ENCODE measurements at places on chromosomes 5 and 9.

- no peak for DNase-seq
Measured at GRCh38 chr9:13002740-13003139, 227.9 kb downstream of the LURAP1L start.

GRCh38 chr5:132750471-132751230 lies 3.4 kb downstream of the CCNI2 start:
- DNase-seq = no peak

GRCh38 chr5:132050136-132050535 lies 10.3 kb upstream of the IL3 start:
- no peak for DNase-seq

- no peak for DNase-seq
Measured at GRCh38 chr9:120327322-120327721, 252.6 kb downstream of the CDK5RAP2 start.

DNA sequence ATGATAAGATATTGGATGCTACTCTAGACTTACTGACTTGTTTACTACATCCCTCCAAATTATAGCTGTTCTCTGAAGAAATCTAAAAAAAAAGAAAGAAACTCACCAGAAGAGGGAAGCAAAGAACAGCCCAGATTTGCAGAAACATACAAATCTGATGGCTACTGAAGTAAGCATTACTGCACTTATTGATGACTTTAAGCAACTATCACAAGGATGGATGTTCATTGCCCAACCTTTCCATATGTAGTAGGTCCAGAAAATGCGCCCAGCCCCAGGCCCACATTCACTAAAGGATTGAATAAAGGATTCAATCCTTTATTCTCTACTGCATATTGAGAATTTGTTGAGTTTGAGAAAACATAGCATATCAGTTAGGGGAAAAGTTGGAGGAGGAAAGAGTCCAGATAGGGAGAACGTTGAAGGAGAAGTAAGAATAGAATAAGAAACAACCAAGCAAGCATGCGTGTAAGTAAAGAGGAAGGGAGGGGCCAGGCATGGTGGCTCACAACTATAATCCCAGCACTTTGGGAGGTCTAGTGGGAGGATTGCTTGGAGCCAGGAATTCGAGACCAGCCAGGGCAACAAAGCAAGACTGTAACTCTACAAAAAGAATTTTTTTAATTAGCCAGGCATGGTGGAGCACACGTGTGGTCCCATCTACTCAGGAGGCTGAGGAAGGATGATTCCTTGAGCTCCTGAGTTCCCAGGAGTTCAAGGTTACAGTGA lies 33.8 kb upstream of the DTWD2 start:
- no peak for DNase-seq

- no peak for DNase-seq
Measured at GRCh38 chr5:157747173-157747740, 3.7 kb downstream of the LSM11 start.

DNA sequence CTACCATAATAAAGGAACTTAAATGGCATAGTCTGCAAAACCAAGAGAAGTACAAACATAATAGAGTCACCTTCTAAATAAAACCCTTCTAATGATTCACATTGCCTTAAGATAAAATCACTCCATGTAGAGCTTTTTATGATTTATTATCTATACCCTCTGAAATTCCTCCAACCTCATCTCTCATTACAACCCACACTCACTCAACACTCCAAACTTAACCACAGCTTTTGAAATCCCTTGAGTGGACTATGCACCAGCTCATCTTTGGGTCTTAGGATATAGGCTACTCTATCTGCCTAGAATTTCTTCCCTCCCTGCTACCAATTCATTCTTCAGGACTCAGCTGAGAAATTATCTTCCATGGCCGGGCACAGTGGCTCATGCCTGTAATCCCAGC lies 122.5 kb downstream of the CETN3 start:
- no peak for DNase-seq

DNA sequence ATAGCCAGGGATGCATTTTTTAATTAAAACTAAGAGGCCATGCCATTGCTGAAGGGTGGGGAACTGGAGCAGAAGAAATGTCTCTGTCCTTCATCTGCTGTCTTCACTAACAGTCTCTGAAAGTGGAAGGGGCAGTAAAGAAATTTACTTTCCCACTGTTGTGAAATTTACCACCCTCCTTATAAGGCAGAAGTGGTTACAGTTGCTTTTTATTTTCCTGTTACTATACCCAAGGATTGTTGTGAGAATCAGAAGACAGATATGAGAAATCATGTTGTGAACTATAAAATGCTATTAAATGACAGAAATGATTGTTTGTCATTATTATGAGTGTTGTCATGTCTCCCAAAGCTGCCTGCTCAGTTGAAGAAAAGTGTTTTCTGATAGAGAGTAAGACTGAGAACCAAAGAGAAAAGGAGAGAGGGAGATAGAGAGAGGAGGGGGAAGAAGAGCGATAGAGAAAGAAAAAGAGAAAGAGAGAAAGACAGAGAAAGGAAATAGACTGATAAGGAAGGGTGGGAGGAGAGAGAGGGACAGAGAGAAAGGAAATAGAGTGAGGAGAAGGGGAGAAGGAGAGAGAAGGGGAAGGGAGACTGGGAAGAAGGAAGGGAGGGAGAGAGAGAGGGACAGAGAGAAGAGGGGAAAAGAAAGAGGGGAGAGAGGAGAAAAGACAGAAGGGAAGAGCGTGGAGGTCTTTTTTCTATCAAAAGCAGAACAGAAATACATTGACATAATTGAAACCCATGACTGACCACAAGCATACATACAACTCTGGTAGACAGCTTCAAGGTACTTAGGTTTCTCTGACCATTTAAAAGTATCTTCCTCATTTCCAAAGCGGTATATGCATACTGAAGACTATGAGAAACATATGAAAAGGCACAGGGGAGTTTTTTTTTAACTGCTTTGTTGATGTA lies 22.5 kb downstream of the SEC61B start:
- DNase-seq = peak; percentile 52

- DNase-seq = no peak
Measured at GRCh38 chr5:129803403-129803802, 55.5 kb downstream of the MINAR2 start.

- no peak for DNase-seq
Measured at GRCh38 chr5:137880313-137880712, 8.9 kb upstream of the PKD2L2 start.

GRCh38 chr9:136719195-136719880 lies 7.0 kb downstream of the DIPK1B start:
- DNase-seq = no peak

DNA sequence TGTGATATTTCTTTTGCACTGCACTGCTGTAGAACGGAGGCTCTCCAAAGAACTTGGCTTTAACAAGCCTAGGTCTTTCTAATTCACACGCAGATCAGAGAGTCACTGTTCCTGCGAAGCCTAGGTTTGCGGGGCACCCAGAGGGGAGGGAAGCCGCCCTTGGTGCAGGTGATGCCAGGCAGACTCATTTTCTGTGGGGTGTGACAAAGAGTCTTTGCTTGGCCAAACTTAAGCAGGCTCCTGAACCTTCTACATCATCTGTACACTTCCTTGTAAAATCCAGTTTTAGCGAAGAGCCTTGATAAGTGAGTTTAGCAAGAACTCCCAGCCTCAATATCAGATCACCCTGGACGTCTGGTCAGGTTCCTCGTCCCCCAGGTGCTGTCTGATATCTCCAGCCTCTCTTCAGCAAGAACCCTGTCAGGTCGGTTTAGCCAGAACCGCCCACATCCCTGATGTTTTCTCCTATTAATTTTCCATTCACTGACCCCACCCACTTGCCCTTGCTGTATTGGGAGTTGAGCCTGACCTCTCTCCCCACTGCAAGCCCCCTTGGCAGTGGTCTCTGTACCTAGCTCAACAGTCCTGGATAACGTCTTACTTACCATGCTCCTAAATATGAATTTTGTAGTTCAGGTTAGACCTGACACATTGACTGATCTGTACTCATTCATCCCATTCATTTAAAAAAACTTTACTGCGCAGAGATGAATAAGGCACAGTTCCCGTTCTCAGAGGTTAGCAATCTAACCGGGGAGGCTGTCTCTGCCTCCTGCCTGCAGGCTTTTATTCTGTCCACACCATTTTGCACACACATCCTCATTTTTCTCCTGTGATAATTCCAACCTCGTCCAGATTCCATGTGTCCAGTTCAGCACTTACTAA lies 880 bp upstream of the UBAC1 start:
- DNase-seq = no peak

- no peak for DNase-seq
Measured at GRCh38 chr9:14351221-14351836, 37.4 kb upstream of the NFIB start.

DNA sequence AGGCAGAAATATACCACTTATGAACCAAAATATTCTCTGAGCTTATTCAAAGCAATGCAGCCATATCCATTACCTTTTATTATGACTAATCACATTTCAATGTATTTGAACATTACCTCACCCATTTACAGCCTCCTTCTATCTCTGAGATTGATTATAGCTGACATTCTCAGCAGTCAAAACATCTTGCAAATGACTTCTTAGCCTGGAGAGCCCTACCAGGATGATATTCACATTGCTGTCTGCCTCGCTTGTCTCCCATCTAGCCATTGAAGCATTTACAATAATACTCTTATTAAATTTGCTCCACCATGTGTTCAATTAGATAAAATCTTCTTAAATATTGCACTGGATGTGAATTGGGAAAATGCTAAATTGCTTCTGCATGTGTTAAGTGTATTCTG lies 1879.9 kb upstream of the ACO1 start:
- DNase-seq = no peak

DNA sequence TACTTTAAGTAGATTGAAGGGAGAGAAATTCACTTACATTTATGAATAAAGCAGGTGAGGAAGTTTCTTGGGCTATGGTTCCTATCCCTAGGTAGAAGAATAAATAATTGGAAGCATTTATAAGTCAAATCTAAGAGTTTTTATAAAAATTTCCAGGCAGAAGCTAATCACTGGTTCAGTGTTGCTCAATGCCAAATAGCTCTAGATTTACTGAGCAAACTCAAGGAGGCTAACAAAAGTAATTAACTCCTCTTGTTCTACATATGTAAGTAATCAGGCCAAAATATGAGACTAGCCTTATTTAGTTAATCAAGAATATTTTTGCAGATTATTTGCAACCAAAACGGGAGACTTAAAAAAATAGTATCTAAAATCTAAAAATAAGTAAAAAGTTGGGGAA lies 472.3 kb downstream of the PLK2 start:
- DNase-seq = no peak

DNA sequence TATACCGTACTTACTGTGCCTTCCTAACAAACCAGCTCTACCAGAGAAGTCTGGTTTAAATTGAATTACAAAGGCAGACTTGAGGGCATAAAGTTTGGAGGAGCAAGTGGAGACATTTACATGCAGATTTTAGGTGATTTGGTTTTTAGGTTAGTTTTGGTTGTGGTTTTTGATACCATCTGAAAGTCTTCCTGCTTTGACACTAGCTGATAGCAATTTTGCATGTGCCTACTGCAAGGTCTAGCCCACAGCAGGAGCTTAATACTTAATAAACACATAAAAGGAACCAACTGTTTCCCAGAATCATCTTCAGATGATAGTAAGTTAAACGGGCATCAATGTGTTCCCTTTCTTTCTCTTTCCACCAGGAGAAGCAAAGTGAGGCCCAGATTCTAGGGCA lies 3.4 kb upstream of the ESM1 start:
- no peak for DNase-seq

- no peak for DNase-seq
Measured at GRCh38 chr5:147061431-147061830, 173.4 kb upstream of the STK32A start.

DNA sequence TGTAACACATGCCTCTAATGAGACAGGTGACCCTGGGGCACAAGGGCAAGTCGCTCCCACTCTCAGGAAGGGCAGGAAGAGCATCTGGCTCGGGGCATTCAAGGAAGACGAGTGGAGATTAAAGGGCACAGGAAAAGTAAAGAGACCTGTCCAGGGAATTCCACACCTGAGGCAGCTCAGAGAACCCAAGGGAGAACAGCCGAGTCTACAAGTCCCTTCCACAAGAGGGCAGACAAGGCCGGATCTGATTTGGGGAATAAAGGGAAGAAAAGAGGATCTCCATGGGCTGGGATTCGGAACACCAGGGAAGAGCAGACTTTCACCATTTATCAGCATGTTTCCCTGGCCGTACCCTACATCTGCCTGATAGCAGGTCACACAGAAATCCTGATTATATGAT lies 28.1 kb downstream of the GPX3 start:
- no peak for DNase-seq

DNA sequence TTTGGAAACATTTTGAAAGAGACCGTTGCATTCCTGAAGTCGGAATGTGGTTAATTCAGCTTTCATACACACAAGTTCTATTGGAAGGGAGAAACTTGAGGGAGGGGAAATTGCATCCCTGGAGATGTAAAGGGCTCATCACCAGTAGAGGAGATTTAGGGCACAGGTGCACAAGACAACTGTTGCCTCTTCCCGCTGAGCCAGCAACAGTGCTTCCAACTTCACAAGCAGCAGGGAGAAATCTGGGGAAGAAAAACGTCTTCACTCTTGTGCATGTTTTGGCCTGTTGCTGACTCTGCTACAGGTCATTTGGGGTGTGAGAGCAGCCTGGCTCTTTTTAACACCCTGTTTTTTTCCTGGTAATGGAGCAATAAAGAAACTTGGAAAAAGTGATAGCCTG lies 277.9 kb downstream of the GAS1 start:
- DNase-seq = no peak

- DNase-seq = no peak
Measured at GRCh38 chr9:93181672-93182435, 2.1 kb upstream of the WNK2 start.

GRCh38 chr9:73579823-73580222 lies 428.2 kb downstream of the ANXA1 start:
- no peak for DNase-seq

- no peak for DNase-seq
Measured at GRCh38 chr5:38827525-38827924, 18.3 kb upstream of the OSMR start.

- no peak for DNase-seq
Measured at GRCh38 chr5:55836191-55836590, 15.0 kb upstream of the IL31RA start.

DNA sequence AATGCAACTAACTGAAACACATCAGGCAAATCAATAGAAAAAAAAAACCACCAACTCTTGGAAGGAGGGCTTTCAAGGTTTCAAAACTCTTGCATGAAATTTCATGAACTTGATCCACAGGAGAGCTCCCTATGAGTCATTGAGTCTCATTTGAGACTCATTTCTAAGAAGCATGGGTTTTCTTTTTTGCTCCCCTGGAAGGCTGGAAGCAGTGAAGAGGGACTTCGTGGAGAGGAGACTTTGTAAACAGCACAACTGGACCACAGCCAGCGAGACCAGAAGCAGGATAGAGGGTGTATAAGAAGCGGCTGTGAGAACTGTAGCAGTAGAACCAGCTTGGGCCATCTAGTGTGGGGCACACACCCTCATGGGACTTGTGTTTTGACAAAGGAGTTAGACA lies 41.2 kb upstream of the RAPGEF1 start:
- no peak for DNase-seq

DNA sequence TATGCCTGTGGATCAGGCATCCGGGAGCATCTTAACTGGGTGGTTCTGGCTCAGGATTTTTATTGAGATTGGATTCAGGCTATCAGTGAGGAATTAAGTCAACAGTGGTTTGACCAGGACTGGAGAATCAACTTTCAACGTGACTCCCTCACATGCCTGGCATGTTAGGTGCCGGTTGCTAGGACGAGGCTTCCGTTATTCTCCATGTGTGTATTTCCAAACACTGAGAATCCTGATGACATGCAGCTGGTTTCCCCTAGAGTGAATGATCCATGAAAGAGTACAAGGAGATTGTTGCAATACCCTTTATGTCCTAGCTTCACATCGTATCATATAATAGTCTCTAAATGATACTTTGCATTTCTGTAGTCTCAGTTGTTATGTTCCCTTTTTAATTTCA lies 529.2 kb downstream of the ANXA1 start:
- DNase-seq = no peak

- DNase-seq = no peak
Measured at GRCh38 chr9:123807251-123807650, 122.7 kb downstream of the DENND1A start.
